ENCODE measurements at places on chromosomes 11 and 22.

- no peak for DNase-seq
Observed at GRCh38 chr11:26608507-26609146, 36.6 kb upstream of the MUC15 start.

DNA sequence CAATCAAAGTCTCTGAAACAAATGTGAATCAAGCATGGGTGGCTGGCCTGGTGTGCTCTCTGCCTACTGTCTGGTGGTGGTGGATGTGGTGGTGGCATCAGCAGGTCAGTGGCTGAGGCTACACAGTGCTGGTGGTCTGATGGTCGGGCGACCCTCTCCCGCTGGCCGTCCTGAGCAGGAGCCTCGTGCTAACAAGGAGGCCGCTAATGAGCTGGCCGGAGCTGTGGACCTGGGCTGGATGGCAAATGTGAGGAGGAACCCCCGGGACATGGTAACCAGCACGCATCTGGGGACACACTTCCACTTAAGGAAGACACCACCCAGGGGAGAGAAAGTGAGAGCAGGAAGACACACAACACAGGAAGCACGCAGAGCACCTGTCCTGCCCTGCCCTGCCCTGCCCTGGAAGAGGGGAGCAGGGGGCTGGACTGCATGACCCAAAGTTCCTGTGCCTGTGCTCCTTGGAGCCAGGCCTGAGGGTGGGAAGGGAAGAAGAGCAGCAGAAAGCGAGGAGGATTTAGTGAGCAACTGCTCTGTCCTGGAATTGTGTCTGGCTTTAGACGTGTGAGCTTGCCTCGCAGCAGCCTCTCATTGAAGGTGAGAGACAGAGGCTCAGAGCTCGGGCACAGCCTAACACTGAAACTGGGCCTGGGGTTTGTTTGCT, 23.7 kb downstream of the SLC37A2 start:
- DNase-seq = no peak

DNA sequence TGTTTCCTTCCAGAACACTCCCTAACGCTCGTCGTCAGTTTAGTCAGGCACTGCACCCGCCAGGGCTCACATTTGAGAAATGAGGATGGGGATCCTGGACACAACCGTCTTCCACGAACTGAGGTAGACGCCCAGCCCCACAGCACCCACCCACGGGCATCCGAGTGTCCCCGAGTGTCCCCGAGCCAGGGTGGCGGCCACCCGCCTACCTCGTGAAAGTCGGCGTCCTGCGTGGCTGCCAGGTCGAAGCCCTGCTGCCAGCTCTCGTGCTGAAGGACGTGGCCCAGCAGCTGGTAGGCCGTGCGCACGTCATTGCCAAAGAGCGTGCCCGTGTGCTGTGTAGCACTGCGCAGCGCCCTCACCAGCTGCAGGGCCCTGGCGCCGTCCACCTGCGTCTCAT, 53.6 kb downstream of the TRMU start:
- DNase-seq = no peak

- DNase-seq = no peak
Observed at GRCh38 chr11:101466352-101466751, 117.5 kb downstream of the TRPC6 start.

GRCh38 chr22:38649841-38650522, 6.2 kb downstream of the FAM227A start:
- DNase-seq = no peak

- no peak for DNase-seq
Observed at GRCh38 chr11:17602105-17603001, 55.3 kb downstream of the OTOG start.

DNA sequence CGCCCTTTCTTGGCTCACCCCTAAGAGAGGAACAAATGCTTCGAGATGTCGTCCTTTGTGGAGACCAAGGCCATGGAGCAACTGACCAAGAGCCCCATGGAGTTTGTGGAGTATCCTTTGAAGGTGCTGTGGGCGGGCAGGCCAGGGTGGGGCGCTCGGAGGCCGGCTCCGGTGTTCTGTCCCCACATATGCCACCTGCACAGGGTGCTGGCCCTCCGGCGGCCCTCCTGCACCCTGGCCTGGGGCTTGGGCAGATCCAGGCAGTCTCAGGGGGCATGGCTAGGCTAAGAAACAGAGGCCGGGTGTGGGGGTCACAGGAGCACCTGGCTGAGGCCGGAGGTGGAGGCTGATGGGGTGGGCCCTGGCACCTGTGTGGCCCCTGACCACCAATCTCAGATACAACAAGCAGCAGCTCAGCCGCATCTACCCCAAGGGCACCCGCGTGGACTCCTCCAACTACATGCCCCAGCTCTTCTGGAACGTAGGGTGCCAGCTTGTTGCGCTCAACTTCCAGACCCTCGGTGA, 10.3 kb downstream of the PLCB3 start:
- DNase-seq = no peak
